ENCODE measurements at places on chromosomes 1 and 21.

- peak; percentile 54 for DNase-seq
Measured at GRCh38 chr1:11784993-11785769, 20.6 kb downstream of the MTHFR start.

DNA sequence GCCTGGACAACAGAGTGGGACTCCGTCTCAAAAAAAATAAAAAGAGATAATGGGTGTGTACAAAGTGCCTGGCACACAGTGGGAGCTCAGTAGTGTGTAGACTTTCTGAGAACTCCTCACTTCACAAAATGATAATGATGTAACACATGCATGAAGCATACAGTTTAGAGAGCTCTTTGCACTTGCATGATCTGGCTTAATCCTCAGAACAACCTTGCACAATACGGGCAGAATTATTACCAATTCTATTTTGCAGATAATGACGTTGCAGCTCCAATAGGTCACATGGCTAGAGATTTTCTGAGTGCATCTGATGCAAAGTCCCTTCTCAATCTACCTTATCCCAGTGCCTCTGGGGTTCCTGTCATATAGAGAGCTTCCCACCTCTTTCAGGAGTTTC lies 71.4 kb downstream of the CD247 start:
- no peak for DNase-seq

- no peak for DNase-seq
Measured at GRCh38 chr1:172292840-172293239, 127.6 kb upstream of the C1orf105 start.

DNA sequence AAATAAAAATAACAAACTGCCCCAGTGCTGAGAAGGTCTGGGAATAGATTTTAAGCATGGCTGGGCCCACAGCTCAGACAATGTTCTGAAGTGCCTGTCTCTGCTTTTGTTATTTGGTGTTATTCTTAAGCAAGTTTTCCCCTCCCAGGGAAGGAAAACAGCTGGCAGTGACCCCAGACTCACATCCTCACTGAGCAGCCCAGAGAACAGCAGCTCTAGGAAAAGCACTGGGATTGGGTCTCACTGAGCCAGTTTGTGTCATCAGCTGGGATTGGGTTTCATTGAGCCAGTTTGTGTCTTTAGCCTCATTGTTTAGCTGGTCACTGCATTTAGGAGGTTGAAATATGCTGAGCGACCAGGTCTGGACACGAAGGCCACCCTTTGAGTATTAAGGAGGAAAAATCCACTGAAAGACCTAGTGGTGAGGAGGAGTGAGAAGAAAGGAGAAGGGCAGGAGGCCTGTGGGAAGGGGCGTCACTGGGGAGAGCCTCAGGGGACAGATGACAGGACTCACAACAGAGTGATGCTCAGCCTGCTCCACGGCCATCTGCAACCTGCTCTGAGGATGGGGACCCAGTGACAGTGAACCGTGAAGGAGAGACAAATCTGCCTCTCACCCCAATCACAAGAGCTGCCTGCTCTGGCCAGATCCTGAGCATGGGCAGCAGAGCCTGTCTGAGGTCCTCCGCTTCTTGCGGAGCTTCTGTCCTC lies 103.8 kb downstream of the TOMM20 start:
- DNase-seq = no peak

GRCh38 chr1:56417646-56418045 lies 161.7 kb downstream of the PLPP3 start:
- no peak for DNase-seq

- DNase-seq = peak; percentile 80
Measured at GRCh38 chr1:22117851-22118250, 25.0 kb downstream of the WNT4 start.

- DNase-seq = peak; percentile 56
Measured at GRCh38 chr1:55703726-55704363, 488.7 kb upstream of the USP24 start.

DNA sequence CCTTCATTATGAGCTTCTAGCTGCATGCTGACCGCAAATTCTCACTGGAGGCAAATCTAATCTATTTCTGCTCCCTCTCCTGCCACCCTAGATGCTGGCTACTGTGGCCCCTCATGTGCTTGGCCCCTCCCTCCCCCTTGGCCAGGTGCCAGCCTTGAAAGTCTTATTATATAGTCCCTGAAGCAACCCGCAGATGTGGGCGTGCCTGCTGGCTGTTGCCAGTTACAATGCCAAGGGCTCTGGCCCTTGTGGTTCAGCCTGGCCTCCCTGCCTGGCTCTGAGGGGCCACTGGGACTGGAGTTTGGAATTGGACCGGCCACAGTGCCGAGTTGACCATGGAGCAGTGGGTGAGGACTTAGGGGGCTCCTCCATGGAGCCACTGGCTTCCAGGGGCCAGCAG lies 78.9 kb upstream of the ACTRT2 start:
- no peak for DNase-seq

- no peak for DNase-seq
Measured at GRCh38 chr21:40546647-40547046, 300.3 kb downstream of the DSCAM start.

- peak; percentile 96 for DNase-seq
Measured at GRCh38 chr1:97094247-97094972, 372.8 kb downstream of the PTBP2 start.

DNA sequence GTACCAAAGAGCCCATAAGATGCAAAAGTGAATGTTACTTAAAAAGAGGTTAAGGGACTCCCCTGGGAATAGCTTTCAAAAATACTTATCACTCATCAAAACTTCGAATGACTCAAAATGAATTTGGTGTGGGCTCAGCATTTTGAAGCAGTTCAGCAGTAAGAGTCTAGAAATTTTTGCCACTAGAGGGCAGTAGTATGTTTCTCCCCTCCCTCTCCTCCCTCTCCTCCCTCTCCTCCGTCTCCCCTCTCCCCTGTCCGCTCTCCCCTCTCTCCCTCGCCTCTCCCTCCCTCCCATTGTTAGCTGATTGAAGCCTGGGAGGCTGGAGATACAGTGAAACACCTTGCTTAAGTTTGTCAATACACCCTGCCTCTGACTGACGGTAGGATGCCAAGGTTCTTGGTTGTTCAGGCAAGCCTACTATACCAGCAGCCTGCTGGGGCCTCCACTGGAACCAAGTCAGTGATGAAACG lies 70.8 kb upstream of the TENT5C start:
- DNase-seq = peak; percentile 85

DNA sequence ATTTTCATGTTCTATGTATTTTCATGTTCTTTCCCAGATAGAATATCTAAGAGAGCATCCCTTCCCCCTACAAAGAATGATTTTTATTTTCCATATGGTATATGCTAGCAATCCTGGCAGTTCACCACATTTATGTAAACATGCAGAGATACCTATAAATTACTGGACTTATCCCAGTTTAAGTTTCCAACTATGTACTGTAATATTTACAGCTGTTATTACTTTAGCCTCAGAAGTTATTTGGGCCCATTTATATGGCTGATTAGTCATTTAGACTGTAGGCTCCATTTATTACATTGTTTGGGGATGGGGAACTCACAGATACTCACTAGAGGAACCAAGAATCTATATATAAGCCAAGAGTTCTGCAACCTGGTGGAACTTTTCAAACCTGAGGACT lies 84.8 kb upstream of the WARS2 start:
- no peak for DNase-seq

DNA sequence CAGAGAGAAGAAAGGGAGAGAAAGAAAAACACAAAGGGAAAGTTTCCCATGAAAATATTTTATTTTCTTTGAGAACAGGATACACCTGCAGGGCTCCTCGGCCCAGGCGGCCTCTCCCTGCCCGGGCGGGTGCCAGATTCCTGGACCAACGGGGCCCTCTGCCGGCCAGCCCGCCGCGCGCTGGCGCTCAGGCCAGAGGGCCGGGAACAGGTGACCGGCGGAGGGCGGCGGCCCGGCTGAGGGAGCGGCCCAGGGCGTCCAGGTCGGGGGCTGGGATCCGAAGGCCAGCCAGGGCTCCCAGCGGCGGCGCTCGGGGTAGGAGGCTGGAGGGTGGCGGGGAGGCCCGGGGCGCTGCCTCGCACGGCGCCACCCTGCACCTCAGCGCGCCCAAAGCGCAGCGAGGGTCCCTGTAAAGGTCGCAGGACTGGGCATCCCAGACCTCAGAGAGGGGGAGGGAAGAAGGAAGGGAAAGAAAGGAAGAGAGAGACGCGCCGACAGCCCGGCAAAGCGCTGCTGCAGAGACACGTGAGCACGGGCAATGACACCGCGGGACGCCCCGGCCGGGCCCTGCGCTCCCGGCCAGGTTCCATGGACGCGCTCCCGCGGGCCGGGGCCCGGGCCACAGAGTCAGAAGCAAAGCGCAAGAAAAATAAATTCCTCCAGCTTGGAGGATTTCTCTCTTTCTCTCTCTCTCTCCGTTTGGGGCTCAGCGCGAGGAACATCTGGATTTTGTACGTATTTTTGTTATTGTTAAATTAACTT lies 927 bp downstream of the WNT9A start:
- peak; percentile 63 for DNase-seq

- DNase-seq = no peak
Measured at GRCh38 chr1:211660718-211661222, 14.7 kb downstream of the NEK2 start.

DNA sequence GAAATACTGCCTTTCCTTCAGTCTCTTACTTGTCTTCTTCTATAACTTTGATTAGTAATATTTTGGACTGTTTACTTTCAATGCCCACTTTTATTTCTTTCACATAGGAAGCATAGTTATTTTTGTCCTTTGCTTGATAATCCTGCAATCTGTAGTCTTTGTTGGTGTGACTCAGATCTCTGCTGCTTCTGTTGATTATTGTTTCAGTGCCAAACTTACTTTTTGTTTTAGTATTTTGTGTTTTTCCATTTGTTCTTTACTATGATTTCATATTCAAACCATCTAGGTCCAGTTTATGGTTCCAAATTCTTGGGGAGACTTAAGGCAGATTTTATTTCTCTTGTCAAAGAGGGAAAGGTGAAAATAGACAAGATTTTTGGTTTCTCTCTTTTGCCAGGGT lies 399.9 kb downstream of the HLX start:
- peak; percentile 23 for DNase-seq

DNA sequence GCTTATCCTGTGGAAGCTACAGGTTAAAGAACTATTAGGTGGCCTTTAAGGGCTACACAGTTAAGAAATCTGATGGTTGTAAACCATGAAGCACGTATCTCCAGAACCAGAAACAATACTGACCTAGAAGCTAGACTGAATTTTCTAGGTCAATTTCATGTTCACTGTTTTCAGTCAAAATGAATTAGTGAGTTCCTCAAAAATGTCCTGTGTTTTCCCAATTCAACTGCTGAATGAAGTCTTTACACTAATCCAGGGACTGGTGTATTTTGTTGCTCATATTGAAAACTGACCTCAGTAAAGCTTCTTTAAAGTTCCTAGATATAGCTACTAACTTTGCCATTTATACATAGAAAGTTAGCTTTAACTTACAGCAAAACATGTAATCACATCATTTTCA lies 6.0 kb downstream of the HNRNPU start:
- no peak for DNase-seq

DNA sequence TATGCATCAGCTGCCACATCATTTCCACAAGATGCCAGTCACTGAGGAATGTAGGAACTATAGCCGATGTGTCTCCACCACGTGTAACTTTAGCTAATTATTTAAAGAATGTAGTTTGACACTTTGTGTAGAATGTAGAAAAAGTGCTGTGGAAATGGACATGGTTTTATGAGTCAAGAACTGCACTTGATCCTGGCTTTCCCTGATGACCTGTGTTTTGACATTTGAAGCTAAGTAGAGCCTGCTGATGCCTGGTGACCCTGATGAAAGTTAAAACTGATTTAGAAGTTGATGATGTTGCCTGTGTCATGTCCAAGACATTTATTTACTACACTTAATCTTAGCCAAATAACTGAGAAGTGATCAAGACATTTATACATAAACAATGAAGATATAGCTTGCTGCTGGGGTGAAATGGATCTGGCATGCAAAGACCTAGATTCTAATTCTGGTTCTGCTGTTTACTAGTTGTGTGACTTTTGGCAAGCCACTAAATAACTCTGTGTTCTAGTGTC lies 4.4 kb upstream of the OSBPL9 start:
- DNase-seq = no peak

GRCh38 chr1:107139833-107140702 lies 771 bp upstream of the NTNG1 start:
- peak; percentile 59 for DNase-seq

- DNase-seq = peak; percentile 79
Measured at GRCh38 chr1:79603843-79604242, 597.3 kb upstream of the ADGRL4 start.

- DNase-seq = no peak
Measured at GRCh38 chr1:53546409-53547155, 87.4 kb downstream of the DMRTB1 start.

DNA sequence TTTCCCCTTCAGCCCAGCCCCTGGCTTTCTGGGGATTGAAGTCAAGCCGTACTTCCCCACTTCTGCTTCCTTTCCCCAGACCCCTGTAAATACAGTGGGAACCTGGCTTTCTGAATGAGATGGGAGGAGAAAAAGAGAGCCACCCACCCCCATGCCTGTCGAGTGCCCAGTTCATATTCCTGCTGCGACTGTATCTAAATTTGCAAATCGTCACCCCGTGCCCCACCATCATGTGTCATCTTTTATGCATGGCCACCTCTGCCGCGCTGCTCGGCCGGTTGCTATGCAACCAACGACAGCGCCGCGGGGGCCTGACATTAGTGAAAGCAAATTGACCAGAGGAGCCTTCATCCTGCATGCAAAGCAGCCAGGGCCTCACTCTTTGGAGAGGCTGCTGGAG lies 143.0 kb downstream of the ELAVL4 start:
- DNase-seq = no peak

DNA sequence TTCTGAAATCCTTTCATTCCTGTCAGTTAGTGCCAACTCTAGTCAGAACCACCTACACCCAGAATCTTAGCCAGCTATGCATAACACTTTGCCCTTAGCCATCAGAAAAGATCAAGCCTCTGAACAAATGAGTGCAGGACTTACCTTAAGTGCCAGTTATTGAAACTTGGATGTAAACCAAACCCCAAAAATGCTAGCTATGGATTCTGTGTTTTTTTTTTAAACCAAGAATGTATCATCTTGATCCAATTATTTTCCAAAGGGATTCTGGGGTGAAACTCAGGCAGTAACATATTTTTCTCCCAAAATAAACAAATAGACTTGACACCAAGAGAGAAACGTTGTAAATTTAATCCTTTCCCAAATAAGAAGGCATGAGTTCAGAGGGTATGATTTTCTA lies 538.6 kb upstream of the ADAMTS5 start:
- DNase-seq = peak; percentile 95

DNA sequence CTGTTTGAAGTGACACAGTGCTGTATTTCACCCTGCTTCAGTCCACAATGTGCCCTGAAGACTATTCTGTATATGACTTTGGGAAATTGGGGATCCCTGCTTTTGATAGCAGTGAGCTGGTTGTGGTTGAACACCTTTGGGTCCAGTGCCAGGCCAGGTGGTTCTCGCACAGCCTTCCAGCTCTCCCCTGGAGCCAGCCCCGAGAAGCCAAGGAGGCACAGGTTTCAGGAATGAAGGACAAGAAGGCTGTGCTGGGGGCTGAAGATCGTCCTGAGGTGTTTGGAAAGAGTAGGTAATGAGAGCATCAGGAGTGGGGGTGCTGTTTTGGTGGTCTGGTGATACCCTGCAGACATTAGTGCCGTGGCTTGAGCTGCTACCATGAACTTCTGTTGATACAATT lies 131.4 kb upstream of the COL6A1 start:
- DNase-seq = no peak

GRCh38 chr1:80509965-80510522 lies 1290.7 kb upstream of the ADGRL2 start:
- no peak for DNase-seq
